ENCODE measurements at places on chromosomes 5 and 9. TPM values are rescaled to one million over a fixed set of nuclear protein-coding genes. Genes with fewer than 3 reads are reported as not detected.

Gene C5orf58
- not detected for total RNA-seq

Gene KCNN2
- total RNA-seq = not detected

Gene TPPP
- total RNA-seq = 1.2 TPM

Gene WDR31
- 0.33 TPM for total RNA-seq

Gene RIC1
- total RNA-seq = 27.1 TPM

Gene DOK3
- 3.9 TPM for total RNA-seq

Gene LCN15
- not detected for total RNA-seq

Gene TICAM2
- total RNA-seq = 1.3 TPM

Gene MEIKIN
- 3.6 TPM for total RNA-seq

- DNase-seq = no peak
Measured at GRCh38 chr5:93022796-93023447, 558.1 kb downstream of the NR2F1-AS1 start.

- no peak for DNase-seq
Measured at GRCh38 chr5:961711-962240, 46.8 kb upstream of the NKD2 start.

GRCh38 chr9:107929443-107929842 lies 439.9 kb upstream of the KLF4 start:
- DNase-seq = no peak

GRCh38 chr5:120740989-120741388 lies 276.9 kb downstream of the PRR16 start:
- DNase-seq = no peak

DNA sequence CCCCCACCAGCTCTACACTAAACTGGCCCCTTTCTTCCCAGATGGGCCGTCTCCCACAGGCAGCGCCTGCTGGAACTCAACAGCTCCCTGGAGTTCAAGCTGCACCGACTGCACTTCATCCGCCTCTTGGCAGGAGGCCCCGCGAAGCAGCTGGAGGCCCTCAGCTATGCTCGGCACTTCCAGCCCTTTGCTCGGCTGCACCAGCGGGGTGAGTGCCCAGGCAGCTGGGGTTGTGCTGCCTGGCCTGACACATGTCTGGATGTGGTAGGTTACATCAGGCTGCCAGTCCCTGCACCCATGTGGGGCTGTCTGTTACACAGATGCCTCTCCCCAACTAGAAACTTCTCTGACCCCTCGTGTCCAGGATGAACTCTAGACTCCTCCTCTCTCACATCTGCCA lies 9.8 kb downstream of the NHP2 start:
- no peak for DNase-seq

- no peak for DNase-seq
Measured at GRCh38 chr9:34341659-34342295, 12.4 kb downstream of the NUDT2 start.

DNA sequence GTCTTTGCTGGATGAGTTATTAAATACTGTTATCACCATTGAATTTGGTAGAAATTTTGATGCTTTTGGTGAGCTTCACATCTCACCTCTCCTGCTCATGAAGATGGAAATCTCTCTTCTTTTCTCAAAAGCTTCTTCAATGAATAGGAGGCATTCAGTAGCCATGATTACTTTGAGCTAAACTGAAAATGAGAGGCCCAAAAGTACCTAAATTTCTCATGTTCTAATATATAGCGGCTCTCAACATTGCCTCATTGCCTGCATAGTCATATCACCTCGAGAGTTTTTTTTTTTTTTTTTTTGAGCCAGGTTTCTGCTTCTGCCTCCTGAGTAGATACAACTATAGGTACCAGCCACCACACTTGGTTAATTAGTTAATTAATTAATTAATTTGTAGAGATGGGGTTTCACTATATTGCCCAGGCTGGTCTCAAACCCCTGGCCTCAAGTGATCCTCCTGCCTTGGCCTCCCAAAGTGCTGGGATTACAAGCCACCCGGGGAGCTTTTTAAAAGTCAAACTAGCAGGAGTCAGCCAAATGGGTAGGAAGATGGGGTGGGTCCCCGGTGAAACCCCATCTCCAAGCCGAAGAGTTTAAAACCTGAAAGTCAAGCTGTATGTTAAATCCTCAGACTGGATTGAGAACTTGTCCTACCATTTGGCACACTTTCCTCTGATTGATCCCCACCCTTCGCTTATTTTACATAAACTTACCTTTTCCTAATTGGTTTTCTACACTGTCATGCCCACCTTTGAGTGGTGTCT lies 169.0 kb downstream of the DOCK2 start:
- DNase-seq = no peak

DNA sequence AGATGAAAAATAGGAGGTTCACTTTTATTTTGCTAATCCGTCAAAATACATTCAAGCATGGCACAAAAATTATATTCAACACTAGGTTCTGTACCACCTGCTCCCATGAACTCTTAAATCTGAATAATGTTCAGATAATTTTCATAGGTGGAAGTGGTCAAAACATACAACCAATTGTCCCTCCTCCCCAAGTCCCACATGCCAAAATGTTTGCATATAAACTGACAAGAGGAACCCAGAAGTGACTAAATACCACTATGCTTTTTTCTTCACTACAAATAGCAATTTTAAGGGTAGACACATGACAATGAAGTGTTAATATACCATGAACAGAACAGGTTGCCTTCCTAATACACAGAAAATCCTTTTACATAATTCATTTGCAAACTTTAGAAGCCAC lies 3.7 kb downstream of the HNRNPA0 start:
- DNase-seq = no peak
